NCI-H1105 (cell line): ENCODE measurements at places on chromosomes 1 and 21.

DNA sequence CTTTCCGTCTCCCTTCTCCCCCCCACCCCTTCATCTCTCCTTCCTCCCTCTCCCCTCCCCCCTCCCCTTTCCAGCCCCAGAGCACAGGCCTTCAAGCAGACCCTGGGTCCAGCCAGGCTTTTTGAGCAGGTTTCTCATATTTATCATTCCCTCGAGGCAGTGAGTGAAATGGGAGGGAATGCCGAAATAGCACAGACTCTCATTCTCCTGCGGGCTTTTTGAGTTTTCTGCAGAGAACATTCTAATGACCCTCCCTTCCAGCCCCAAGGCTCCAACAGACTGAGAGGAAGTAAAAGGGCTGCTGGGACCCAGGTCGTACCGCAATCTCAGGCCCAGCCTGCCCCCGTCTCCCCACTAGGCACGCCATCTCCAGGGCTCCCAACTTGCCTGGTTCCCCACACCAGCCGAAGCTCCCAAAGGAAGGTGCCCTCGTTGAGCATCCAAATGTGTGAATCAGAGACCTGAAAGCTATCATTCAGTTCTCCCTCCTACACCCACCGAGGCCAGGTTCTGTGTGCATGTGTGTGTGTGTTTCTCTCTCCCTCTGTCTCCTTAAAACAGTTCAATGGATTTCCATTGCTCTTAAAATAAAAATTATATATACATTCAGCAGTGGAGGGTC lies 22.3 kb downstream of the ACTA1 start:
- DNase-seq, result no peak

DNA sequence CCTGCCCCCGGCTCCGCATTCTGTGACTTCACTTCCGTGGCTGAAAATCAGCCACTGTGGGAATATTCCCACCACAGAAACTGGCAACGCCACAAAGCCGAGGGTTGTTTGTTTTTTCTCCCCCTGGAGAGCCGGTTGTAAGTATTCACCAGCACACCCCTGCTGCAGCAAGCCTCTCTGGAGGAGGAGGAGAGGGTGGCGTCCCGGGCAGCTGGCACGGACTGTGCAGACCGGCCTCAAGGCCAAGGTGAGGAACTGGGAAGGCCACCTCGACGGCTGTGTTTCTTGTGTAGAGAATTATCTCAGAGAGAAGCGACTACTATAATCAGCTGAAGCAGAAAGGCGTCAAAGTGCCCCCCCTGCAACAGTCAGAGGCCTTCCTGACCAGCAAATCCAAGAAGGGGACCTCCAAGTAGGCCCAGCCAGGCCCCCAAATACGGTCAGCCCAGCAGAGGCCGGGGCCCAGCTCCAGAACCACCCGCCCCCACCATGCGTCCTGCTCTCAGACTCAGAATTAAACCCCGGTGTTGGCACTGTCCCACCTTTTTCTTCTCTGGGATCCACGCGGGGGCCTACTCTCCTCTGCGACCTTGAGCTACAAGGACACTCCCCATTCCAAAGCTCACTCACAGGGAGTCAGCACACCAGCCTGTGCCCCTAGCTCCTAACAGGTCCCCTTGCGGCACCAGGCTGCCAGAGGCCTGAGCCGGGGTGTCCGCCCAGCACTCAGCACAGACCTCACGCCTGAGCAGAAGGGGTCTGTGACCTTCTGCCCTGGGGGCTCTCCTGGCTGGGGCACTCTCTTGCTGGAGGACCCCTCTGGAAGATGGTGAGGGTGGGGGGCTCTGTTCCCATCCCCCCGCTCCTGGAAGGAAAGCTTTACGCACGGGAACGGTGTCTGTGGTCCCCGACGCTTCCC lies 1.2 kb upstream of the SMIM1 start:
- DNase-seq, result no peak

GRCh38 chr1:39981945-39982344 lies 27.0 kb downstream of the MFSD2A start:
- DNase-seq, result no peak

- no peak for DNase-seq
Measured at GRCh38 chr1:214455971-214456867, 95.2 kb downstream of the PTPN14 start.

GRCh38 chr21:35072960-35073359 lies 23.9 kb upstream of the RUNX1 start:
- no peak for DNase-seq

- no peak for DNase-seq
Measured at GRCh38 chr1:171127501-171127900, 36.8 kb downstream of the FMO3 start.

GRCh38 chr1:153679337-153680119 lies 1.0 kb downstream of the NPR1 start:
- DNase-seq, result no peak

GRCh38 chr1:239944666-239945065 lies 147.0 kb upstream of the FMN2 start:
- DNase-seq, result no peak

GRCh38 chr1:23452011-23452411 lies 27.5 kb upstream of the TCEA3 start:
- DNase-seq, result peak; percentile 52

- no peak for DNase-seq
Measured at GRCh38 chr1:151741516-151741915, 20.2 kb downstream of the RIIAD1 start.
